ENCODE measurements at places on chromosomes 13 and 19. TPM values are rescaled to one million over a fixed set of nuclear protein-coding genes. Genes with fewer than 3 reads are reported as not detected.

Gene NFIX
- 1.8 TPM for total RNA-seq

GRCh38 chr13:103941506-103942140 is 875.4 kb upstream of the SLC10A2 start:
- DNase-seq, result no peak

GRCh38 chr19:13417054-13417453 is 89.2 kb downstream of the CACNA1A start:
- DNase-seq, result no peak

DNA sequence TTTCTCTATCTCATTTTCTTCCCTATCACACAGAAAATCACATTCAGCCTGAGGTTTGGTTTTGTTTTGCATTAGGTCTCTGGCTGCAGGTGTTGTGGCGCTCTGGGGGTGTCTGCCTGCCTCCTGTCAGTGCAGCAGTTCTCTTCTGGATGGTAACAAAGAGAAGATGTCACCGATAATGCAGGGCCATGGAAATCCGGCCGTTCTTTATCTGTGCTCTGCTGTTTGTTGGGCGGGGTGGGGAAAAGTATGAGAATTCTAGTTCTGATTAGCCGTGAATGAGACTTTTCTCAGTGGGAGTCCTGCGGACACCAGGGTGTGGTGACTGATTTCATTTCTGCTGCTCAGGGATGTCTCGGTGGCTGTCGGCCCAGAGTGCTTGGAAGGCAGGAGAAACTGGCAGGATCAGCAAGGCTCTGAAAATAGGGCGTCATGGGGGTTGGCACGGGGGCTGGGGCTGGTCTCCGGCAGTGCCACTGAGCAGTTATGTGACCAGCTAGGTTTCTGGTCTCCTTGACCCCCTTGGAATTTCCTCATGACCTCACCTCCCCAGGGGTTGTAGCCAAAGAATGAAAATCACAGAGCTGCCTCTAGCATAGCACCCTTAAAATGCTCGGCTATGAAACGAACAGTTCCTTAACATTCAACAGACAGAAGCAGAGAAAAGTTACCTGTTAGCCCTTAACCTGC is 5.0 kb downstream of the RNF113B start:
- no peak for DNase-seq

Measured in activated naive CD4-positive, alpha-beta T cell treated with anti-CD3 and anti-CD28 coated beads, Interleukin-2, amount 50 U/mL, for 72 hours (primary cell).